MV-4-11 (cell line): ENCODE measurements at places on chromosomes 5 and 9.

DNA sequence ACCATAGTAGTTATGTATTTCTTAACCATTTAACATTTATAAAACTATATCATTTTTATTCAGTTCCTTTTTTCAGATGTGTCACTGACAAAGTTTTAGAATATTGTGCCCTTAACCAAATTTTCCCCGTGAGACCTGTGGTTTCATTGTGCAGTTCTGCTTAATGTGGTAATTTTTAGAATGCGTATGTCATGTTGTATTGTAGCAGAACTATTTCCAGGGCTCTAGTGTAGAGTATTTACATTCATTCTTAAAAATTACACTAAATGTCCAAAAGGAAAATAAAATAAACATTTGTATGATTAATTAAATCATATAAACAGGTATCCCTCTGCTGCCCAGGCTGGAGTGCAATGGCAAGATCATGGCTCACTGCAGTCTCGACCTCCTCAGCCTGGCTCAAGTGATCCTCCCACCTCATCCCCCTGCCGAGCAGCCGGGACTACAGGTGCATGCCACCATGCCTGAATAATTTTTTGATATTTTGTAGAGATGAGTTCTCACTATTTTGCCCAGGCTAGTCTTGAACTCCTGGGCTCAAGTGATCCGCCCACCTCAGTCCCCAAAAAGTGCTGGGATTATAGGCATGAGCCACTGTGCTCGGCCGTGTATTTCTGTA is 15.4 kb downstream of the SERINC5 start:
- DNase-seq, result no peak

DNA sequence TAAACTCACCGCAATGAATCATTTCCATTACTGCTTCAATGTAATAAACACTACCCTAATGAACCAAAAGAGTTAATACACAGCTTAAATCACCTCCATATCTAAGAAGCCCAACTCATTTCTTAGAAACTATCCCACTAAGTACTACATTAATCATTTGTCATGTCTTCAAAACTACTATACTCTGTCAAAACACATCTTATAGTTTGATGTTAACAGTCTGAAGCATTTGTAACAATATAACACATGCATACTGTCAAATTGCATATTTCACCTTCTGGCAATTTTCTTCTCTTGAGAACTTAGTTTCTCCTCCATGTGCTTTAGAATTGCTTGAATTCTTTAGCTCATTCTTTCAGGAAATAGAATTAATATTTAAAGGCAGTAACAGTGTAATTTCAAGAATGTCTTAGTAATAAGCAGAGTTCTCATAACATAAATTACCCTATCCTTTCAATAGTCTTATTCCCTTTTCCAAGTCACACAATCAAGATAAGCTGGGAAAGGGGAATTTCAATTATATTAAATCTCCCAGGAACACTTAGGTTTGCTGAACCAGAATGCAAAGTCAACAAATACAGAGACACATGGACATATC is 199.7 kb downstream of the ATPSCKMT start:
- DNase-seq, result no peak

GRCh38 chr5:14062178-14062577 is 81.0 kb upstream of the TRIO start:
- no peak for DNase-seq

- DNase-seq, result no peak
Measured at GRCh38 chr9:69122549-69123141, 51.4 kb upstream of the TJP2 start.

DNA sequence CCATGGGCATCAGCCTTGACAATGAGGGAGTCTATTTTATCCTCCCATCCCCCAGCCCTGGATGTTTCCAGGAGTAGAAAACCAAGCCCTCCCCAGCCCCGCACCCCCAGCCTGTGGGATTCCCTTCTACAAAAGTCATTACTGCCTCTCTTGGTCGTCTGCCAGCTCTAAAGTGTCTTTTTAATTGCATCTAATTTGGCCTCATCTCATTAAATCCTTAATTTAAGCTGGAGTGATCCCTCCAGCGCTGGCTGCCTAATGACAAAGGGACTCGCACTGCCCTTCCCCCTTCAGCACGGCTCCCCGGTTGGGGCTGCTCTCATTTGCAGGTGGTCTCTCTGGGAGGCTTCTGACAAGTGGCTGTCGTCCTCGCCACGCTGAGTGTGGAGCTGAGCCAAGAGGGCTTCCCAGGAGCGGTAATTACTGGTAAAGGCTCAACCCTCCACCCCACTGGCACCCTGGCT is 107.9 kb upstream of the ALDH1B1 start:
- no peak for DNase-seq

DNA sequence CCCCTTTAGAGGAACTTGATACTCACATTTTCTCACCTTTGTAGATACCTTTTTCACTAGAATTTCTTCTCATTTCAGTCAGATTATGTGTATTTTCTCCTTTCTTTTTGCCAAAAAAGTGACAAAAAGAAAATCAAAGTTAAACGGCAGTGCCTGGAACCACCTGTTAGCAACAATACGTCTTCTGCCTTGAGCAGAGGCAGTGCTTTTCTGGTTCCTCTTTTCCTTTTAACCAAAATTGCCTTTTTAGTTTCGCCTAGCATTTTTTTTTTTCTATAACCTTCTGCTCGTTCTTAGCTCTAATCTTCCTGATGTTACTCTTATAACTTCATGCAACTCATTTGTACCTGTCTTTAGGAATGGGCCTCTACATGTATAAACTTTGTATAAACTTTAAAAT is 26.1 kb downstream of the SMIM32 start:
- peak; percentile 41 for DNase-seq

GRCh38 chr9:104091708-104092107 is 2.4 kb upstream of the SMC2 start:
- DNase-seq, result peak; percentile 85

- DNase-seq, result no peak
Measured at GRCh38 chr9:5896863-5897262, 6.2 kb downstream of the MLANA start.

- DNase-seq, result no peak
Measured at GRCh38 chr9:36433386-36433785, 33.3 kb upstream of the RNF38 start.

GRCh38 chr9:121741228-121741918 is 89.9 kb downstream of the DAB2IP start:
- DNase-seq, result no peak

GRCh38 chr5:10374046-10375022 is 20.8 kb downstream of the MARCHF6 start:
- DNase-seq, result no peak

GRCh38 chr5:135596788-135597187 is 18.0 kb upstream of the CXCL14 start:
- peak; percentile 24 for DNase-seq

- DNase-seq, result no peak
Measured at GRCh38 chr9:89460551-89460950, 37.4 kb downstream of the SEMA4D start.

DNA sequence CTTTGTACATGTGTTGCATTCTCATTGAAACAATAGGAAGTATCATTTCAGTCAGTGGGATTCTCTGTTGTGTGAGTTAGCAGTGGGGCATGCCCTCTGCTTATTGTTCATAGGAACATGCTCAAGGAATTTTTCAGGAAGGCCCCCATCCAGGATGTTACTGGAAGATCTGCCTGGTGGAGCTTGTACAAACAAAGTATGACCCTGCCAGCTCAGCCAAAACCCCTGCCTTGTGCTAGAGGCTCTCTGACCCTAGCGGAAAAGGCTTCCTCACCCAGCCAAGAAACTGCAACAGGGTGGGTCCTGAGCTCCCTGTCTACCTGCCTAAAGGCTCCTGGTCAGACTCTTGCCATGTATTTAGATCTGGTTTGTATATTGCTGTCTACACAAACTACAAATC is 43.2 kb downstream of the MRRF start:
- no peak for DNase-seq

- DNase-seq, result no peak
Measured at GRCh38 chr9:123485216-123485615, 129.2 kb downstream of the CRB2 start.
